ENCODE measurements at places on chromosomes 11 and 22.
A peak's percentile ranks its signal among the peaks of the same experiment; 100 is the strongest.

DNA sequence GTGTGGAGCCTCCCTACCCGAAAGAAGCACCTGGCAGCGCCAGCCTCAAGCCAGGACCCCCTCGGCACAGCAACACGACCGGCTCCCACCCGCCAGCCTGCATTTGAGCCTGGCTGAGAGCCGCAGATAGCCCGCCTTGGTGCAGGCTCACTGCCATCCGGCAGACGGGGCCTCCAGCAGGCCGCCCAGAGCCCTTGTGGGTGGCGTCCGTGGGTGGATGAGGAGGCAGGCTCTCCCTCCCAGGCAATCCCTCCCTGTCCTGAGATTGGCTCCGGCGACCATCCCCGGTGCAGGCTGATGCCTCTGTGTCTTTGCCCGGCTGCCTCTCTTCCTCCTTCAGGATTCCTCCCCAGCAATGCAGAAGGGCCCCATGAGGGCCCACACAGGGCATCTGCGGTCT is 1527.9 kb downstream of the BRD1 start:
- no peak for DNase-seq

DNA sequence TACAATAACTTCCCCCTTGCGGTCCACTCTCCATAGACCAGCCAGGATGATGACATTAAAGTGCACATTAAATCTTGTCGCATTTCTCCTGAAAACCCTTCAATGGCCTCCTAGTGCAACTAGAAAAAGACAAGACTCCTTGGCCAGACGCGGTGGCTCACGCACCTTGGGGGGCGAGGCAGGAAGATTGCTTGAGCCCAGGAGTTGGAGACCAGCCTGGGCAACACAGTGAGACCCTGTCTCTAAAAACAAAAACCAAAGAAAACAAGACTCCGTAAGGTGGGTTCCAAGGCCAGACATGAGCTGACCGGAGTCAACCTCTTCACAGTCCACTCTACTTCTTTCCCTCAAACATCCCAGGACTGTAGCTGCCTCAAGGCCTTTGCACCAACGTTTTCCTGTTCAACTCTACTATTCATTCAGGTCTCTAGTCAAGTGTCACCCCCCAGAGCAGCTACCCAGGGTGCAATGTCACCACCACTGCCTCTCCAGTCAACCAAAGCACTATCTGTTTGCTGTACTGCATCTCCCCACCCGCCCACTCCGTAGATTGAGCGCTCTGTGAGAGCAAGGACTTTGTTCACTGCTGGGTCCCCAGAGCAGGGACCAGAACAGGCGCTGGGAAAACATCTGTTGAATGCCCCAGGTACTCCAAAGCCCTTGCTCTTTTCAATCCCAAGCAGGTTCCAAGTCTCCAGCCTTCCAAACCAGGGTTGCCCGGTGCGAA is 739 bp downstream of the ZMAT5 start:
- no peak for DNase-seq

- DNase-seq = no peak
Measured at GRCh38 chr11:2277008-2277346, 6.6 kb upstream of the ASCL2 start.

- DNase-seq = peak; percentile 96
Measured at GRCh38 chr11:3723014-3723708, 52.0 kb upstream of the CHRNA10 start.

DNA sequence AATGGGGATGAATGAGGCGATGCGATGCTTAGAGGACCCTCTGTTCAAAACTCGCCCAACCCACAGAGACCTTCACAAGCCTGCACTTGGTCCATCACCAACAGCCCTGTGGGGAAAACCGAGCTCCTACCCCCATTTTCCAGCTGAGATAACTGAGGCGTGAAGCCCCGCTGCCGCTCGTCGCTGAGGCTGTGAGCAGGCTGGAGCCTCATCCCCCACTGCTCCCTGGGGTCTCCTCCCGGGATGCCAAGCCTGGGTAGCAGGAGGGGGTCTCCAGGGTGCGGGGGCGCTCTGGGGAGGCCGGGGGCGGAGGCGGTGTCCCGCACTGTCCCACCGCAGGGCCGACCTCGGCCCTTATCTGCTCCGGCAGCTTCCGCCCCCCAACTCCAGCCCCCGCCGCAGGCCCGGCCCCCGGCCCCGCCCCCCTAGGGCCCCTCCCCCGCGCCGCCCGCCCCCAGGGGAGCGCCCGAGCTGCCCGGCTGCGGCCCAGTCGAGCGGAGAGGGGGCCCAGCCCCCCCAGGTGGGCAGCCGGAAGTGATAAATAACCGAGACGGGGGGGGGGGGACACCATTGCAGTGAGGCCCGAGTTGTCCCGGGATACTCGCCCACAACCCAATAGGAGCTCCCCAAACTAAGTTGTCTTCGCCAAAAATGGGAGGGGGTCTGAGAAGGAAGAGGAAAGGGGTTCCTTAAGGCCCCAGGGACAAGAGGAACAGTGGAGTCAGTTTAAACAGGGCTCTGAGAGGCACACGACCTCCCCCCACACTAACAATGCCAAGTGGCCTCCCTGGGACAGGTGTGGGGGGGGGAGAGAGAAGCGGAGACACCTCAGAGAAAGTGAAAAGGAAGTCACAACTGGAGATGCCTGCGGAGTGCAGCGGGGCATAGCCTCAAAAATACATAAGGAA is 8.3 kb upstream of the SLC39A13 start:
- no peak for DNase-seq

DNA sequence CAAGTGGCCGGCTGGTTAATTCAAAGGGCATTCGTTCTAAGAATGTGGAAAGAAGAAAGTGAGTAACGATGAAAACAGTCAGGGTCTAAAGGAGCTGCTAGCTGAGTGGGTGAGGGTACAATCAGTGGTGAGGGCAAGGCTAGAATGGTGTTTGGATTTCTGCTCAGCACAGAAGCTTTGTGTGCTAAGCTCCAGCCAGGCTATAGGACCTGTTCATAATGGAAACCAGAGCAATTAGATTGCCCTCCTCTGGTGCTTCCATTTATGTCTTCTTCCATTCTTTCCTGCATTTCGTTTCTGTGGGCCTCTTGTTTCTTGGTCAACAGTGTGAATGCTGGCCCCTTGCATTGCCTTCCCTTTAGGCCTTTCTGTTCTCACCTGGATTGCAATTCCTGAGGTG is 572.9 kb upstream of the CHORDC1 start:
- no peak for DNase-seq

DNA sequence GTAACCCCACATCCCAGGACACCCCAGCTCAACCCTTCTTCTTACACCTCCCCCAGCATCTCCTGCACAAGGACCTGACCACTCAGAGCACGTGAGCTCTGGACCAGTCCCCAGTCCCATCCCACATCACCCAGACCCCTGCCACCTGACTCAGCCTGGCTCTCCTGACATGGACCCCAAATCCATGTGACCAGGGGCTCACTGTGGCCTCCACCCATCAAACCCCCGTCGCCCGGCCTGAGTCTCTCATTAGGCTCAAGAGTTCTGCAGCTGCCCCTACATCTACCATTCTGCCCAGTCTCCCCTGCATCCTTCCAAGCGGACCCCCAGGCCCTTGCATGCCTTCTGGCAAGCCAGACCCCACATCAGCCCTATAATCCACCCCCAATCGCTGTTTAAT is 1.9 kb upstream of the LIF start:
- DNase-seq = no peak

- no peak for DNase-seq
Measured at GRCh38 chr11:122365610-122366360, 249.8 kb upstream of the BLID start.

DNA sequence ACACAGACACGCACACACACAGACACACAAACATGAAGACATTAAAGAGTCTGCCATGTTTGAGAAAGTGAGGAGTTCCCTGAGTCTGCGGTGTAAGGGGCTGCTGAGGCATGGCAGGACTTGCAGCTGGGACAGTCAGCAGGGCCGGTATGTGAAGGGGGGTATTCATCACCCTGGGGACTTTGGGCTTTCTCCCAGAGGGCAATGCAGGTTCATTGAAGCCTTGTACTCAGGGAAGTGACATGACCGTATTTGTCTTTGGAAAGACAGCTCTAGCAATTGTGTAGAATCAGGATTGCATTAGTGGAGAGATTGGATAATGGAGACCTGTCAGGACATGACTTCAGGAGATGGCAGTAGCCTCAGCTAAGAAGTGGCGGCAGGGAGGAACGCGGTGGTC is 9.4 kb upstream of the ADAMTS8 start:
- no peak for DNase-seq

GRCh38 chr22:30297991-30298701 is 8.8 kb upstream of the CASTOR1 start:
- no peak for DNase-seq

DNA sequence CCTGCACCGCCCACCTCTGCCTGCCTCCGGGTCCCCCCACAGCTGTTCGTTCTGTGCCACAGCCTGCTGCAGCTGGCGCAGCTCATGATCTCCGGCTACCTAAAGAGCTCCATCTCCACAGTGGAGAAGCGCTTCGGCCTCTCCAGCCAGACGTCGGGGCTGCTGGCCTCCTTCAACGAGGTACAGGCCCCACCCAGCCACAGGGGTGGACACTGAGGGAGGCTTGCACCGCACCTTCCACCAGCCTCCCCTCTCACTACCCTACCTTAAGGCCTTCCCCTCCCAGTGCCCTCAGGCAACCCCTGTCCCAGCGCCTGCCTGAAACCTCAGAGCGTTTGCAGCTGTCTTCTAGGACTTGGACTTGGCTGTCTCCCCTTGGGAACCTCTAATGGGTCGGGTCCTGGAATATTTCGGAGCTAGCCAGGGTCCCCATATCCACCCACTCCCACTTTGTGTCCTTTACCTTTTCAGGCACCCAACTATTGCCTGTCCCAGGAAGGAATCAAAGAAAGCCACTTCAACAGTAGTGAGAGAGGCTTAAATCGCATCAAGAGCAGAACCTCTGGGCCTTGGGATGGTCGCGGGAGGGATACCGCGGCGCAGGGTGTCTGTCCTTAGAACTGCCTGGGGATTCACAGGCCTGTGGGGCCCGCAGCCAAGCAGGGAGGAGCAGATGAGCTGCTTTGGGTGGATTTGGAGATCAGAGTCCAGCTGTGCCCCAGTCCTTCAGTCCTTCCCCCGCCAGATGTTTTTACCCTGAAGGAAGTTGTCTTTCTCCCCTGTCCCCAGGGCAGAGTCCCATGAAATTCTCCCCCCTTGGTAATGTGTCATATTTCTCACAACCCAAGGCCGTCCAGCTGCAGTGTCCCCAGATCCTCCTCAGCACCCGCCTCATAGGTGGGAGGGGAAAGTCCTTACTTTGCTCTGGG is 13.3 kb downstream of the SLCO2B1 start:
- no peak for DNase-seq

GRCh38 chr22:43419371-43420080 is 7.7 kb downstream of the MPPED1 start:
- DNase-seq = no peak

- no peak for DNase-seq
Measured at GRCh38 chr22:31635638-31636306, 26.2 kb downstream of the PISD start.

GRCh38 chr22:44925465-44926123 is 84.2 kb downstream of the PHF21B start:
- DNase-seq = no peak

GRCh38 chr22:19463491-19464469 is 15.2 kb downstream of the UFD1 start:
- DNase-seq = no peak

GRCh38 chr11:36131721-36132397 is 157.4 kb downstream of the COMMD9 start:
- DNase-seq = peak; percentile 30

DNA sequence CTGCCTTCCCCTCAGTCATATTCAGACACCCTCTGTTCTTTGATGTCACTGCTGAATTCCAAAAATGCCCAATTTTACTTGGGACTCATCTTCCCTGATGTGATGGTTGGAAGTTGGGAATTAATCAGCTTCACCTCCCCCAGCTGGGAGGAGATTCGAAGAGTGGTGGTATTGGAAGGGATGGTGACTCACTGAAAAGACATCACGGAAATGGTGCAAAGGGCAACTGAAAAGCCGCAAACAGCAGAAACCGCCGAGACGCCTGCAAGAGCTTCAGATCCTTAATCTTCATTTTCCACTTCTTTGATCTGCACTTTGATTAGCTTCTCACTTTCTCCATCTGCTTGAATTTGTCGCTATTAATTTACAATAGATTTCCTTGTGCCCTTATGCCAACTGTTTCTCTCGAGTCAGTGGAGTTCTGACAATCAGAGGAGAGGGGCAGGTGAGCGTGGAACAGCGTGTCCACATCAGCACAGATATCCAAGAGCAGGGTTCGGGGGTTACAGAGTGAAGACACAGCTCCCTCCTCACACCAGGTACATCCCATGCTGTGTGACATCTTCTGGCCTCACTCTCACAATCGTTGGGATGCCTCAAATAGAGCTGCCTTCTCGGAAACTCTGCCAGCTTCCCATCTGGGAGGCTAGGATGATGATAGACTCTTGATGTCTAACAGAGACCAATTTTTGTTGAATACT is 325.4 kb downstream of the BRD1 start:
- DNase-seq = no peak

GRCh38 chr11:35088676-35089075 is 50.3 kb upstream of the CD44 start:
- no peak for DNase-seq

- DNase-seq = peak; percentile 24
Measured at GRCh38 chr22:23849009-23850006, 8.4 kb upstream of the SLC2A11 start.

GRCh38 chr11:101090679-101091270 is 38.8 kb downstream of the PGR start:
- no peak for DNase-seq

DNA sequence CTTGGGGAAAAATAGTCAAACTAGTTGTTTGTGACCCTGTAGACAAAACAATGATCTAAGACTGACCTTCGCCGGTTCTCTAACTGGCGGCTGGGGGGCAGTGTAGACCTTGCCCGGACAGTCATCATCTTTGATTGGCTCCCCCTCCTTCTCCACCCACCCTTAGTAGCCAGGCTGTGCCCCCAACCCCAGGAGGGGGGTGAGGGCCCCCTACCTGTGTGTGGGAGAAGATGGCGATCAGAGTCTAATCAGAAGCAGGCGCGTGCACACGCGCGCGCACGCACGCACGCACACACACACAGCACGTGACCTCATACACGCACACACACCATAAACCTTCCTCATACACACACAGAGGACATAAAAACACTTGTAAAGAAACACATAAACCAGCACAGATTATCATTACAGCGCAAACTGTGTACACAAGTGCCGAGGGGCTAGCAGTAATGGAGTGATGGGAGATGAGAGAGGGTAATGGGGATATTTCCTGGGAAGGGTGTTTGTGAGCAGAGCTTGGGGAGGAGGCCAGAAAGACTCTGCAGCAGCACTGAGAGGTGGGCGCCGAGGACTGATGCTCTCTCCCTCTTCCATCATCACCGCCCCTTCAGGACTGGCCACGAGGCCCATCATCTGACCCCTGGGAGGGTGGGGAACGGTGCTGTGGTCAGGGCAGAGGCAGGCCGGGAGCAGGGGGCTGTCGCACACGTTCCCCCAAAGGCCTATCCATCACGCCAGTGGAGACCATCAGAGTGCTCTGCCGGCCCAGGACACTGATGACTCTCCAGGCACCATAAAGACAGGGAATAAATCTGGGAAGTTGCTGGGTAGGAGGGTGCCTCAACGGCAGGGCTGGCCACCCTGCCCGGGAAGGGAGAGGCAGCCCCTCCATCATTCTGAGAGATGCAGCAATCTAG is 12.2 kb downstream of the NECTIN1 start:
- no peak for DNase-seq

- DNase-seq = no peak
Measured at GRCh38 chr11:112605093-112605666, 344.5 kb upstream of the PLET1 start.

Measured in AG09319 (cell line).